ENCODE measurements at places on chromosomes 11 and 22.

DNA sequence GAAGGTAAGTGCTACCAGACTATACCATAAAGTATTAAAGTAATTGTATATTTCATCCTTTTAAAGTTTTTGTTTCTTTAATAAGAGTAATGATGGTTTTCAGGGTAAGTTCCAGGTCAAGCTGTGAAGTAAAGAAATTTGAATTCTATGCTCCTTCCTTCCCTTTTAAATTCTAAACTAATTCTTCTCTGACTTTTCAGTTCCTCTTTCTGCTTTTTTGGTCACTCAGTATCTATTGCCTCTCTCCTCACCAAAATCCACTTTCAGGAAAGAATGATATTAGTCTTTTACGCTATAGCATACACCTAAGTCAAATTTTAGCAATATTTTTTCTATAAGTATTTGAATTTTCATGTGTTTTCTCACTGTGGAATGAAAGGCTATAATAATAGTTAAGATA is 8.2 kb downstream of the MMP8 start:
- no peak for DNase-seq

- DNase-seq = no peak
These were observed 7.4 kb downstream of the KMT2A start for GRCh38 chr11:118443590-118444218.

GRCh38 chr22:49116021-49116420 is 711.7 kb downstream of the BRD1 start:
- DNase-seq = no peak

GRCh38 chr11:123316003-123316402 is 114.1 kb upstream of the GRAMD1B start:
- DNase-seq = no peak

- DNase-seq = peak; percentile 100
These were observed 701.8 kb downstream of the NTM start for GRCh38 chr11:132072044-132072857.

GRCh38 chr11:78223320-78223954 is 34.7 kb downstream of the USP35 start:
- DNase-seq = no peak

GRCh38 chr11:36308577-36308976 is 12.5 kb downstream of the PRR5L start:
- peak; percentile 19 for DNase-seq

DNA sequence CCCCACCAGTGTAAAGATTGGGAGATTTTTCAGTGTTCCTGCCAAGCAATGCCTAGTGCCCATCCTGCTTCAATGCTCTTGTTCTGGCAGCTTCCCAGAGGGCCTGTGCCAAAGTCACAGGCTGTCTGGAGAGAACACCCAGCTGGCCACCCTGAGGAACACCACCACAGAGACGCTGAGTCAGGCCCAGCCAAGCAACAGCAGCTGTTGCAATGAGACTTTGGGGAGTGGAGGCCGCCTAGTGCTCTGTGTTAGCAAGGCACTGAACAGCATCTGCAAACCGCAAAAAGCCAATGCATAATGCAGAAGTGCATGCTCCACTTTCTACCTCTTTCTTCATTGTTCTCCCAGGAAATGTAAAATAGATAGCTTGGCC is 168.1 kb downstream of the NXPE2 start:
- no peak for DNase-seq

DNA sequence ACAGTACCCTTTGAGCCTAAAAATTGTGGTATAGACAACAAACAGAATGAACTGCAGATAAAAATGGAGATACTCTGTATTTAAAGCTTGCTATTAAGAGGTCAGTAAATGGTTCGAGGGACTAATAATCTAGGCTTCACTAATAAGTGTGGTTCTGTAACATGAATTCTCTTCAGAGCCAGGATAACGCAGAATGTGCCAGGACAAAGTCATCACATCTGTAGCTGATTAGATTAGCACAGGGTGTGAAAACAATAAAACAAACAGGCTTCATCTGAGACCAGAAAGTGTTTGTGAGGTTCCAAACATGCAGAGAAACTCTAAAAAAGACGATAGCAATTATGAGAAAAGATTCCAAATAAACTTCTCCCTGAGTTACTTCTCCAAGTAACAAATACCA is 89.1 kb upstream of the LUZP2 start:
- no peak for DNase-seq
